Activated CD4-positive, alpha-beta T cell treated with anti-CD3 and anti-CD28 coated beads, Interleukin-2, amount 50 U/mL, for 4 hours (primary cell): ENCODE measurements at places on chromosomes 12 and 14.

DNA sequence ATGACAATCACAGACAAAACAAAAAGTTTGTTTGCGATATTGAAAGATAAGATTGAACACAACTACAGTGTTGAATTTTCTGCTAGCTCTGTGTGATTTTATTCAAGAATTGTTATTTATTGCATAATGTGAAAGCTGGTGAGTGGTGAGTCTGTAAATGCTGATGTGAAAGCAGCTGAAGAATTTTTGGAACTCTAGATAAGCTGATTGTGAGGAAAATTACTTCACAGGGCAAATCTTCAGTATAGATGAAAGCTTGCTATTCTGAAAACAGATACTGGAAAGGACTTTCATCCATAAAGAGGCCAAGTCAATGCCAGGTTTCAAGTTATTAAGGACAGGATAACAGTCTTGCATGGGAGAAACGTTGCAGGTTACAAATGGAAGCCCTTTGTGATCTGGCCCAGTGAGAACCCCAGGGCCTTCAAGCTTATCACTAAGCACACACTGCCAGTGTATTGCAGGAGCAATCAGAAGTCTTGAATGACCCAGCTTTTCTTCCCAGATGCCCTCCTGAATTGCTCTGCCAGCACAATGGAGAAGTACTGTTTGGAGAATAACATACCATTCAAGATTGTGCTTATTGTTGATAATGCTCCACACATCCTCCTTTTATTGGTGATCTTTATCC is 153.7 kb downstream of the PCNX1 start:
- DNase-seq, result no peak

DNA sequence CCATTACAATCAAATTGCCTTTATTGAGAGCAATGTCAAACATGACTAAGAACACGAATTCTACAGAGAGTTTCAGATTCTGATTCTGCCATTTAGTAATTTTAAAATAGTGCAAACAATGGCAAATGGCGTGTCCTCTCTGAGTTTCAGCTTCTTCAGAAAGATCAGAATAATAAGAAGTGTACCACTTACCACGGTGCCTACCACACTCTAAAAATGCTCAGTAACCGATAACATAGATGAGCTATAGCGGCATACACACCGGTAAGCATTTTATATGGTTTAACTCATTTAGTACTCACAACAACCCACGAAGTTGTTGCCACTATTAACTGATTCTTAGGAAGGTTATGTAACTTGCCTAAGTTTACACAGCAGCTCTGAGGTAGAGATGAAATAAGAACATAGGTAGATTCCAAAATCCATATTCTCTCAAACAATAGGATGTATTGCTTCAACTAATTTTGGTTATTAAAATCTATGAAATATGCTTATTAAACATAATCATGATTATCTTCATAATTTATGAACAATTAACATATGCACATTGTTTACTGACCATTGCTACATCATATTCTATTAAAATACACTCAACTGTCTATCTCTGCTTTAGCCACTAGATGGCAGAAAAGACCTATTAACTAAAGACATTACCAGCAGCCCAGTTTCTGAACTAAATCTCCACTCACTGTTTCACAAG is 38.3 kb downstream of the SLC6A15 start:
- DNase-seq, result no peak

GRCh38 chr14:22329371-22329770 is 259.7 kb downstream of the DAD1 start:
- no peak for DNase-seq

GRCh38 chr14:56004786-56005185 is 113.4 kb upstream of the PELI2 start:
- DNase-seq, result no peak

- DNase-seq, result no peak
Measured at GRCh38 chr12:76250256-76250655, 98.0 kb downstream of the BBS10 start.

- DNase-seq, result no peak
Measured at GRCh38 chr14:103961928-103962578, 19.7 kb upstream of the RD3L start.

DNA sequence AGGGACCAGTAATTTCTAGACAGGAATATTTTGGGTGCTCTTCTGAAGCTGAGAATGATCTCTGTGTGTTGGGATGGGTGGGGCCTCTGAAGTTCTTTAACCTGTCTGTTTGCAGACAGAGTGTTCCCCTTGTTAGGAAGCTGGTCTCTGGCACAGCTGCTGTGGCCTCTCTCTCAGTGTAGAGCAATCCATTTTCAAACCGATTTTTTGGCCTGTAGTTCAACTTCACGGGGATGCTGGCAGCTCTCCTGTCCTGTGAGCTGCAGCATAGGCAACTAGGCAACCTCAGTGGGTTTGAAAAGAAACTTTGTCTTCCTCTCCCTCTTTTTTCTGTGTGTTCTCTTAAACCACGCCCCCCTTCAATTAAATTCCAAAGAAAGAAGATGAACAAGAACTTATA is 69.1 kb downstream of the SMOC1 start:
- no peak for DNase-seq

GRCh38 chr12:123936956-123937706 is 35.5 kb downstream of the CCDC92 start:
- no peak for DNase-seq

GRCh38 chr12:100435957-100436356 is 37.7 kb upstream of the NR1H4 start:
- DNase-seq, result no peak

- no peak for DNase-seq
Measured at GRCh38 chr12:3897371-3897971, 24.3 kb upstream of the PARP11 start.

GRCh38 chr14:75259510-75259855 is 19.1 kb upstream of the FOS start:
- no peak for DNase-seq

GRCh38 chr12:63989301-63989845 is 144.9 kb downstream of the SRGAP1 start:
- DNase-seq, result no peak

DNA sequence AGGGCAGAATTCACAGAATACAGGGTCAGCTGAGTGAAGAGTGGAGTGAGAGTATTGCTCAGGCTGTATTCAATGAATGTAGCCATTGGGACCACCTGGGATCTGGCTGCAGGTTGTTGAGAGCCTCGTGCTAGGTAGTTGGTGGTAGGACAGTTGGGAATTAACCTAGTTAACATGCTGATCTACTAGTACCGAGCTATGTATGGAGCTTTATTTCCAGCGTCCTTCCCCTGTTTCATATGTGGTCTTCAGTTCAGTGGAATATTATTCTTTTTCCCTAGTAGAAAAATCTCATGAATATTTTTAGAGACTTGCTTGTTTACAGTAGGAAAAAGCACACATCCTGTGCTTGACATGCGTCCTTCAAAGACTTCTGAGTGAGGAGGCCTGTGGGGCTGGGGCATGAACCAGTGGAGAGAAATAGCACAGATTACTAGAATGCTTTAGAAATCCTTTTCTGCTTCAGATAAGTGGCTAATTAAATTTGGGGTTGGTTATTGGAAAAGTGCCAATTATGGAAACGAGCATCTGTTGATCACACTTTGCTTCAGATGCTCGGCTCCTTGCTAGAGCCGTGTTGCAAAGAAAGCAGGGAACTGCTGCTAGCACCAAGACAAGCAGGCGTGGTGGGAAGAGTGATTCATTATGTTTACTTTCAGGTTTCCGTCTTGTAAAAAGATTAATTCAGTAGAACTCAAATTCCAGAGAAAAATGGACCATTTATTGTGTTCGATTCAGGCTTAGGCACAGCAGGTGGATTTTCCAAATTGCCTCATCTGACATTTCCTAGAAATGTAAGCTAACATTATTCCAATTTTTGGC is 53.6 kb downstream of the ARF6 start:
- DNase-seq, result peak; percentile 33

DNA sequence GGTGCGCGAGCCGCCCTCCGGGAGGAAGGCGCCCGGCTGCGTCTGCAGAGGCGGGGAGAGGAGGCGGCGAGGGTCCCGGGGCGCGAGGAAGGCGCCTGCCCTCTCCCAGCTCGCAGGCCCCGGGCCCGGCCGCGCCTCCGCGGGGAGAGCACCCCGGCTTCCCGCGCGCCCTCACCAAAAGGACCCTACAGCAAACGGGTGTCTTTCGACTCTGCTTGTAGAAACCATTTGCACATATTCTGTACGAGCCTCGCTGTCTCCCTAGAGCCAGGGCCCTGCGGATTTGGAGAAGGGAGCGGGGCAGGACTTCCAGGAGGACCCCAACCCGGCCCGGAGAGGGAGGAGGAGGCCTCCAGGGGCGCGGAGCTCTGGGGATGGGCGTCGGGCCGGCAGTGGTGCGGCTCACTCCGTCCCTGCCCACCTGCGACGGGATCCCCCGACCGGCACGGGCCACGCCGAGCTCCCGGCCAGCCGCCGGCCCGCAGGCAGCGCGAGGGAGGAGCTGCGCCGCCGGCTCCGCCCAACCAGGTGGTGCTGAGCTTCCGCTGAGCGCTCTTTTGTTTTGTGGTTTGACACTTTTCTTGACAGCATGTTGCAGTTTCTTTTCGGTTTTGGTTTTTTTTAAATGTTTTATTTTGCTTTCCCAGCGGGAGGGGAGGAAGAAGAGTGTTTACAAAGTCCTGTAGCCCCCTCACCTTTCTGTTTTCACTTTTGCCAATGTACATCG is 103.3 kb upstream of the FKBP4 start:
- DNase-seq, result peak; percentile 7

GRCh38 chr14:90375934-90376333 is 20.9 kb upstream of the CALM1 start:
- no peak for DNase-seq
